Stimulated activated CD4-positive, alpha-beta T cell treated with anti-CD3 and anti-CD28 coated beads, Interleukin-15, amount 100 ng/mL, for 1 hour (primary cell): ENCODE measurements at places on chromosomes 16 and 17.

DNA sequence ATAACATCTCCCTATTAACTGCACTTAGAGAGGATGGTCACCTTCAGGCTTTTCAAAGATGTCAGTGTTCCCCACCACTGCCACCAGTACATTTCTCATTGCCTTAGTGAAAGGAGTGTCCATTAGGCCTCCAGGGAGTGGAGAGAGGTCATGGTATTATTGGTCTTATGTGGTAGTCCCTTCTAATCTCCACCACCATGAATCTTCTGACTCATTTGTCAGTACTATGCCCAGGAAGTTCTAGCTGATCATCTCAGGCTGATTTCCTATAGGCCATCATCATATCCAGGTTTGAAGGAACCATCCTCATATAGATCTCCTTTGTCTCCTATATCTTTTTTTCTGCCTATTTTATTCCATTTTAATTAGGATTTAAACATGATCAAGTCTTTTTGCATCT, 221.5 kb downstream of the CYB561 start:
- no peak for DNase-seq

DNA sequence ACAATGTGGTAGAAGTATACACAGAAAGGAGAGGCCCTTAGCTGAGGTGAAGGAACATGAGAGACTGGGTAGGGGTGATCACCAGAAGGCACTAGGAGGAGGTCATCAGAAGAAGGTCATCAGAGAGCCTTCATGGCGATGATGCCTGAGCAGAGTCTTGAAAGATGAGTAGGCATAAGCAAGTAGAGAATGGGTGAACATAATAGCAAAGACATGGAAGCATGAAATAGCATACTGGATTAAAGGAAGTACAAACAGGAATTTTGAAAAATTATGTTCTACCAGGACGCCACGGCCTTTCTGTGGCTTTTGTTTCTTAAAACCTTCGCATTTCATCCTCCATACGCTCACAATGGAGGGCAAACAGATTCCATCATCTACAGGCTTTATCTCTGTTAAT, 2.9 kb downstream of the IKZF3 start:
- no peak for DNase-seq

DNA sequence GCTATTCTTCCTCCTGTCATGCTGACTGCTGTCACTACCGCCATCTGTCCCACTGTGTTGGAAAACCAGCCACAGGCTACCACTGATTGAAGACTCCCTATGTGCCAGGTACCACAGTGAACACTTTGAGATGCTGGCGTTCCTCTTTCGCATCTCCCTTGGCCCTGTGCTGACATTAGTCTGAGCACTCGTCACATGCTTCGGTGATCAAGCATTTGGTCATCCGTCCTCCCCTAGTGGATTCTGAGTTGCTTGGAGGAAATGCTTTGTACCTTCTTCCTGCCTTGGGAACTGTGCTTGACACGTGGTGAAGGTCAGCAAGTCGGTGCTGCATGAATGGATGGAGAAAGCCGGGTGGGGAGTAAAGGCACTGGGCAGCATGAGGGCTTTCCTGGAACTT, 260.1 kb downstream of the SNX29 start:
- no peak for DNase-seq

GRCh38 chr17:45240905-45241327, 19.2 kb downstream of the FMNL1 start:
- DNase-seq = no peak

DNA sequence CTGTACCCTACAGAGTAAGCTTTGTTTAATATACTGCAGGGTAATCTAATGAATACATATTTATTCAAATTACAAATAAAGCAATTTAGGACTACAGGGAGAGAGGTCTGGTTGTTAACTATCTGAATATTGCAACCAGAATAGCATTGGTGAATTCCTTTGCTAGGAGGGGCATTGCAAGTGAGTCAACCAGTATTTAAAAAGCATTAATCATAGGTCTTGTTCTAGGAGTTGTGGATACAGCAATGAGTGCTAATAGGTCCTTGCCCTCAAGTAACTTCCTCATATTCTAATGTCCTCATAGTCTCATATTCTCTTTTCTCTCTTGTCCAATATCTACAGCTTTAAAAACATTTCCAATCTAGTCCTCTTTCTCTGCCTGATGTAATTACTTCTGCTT, 531.4 kb downstream of the CDH11 start:
- no peak for DNase-seq

DNA sequence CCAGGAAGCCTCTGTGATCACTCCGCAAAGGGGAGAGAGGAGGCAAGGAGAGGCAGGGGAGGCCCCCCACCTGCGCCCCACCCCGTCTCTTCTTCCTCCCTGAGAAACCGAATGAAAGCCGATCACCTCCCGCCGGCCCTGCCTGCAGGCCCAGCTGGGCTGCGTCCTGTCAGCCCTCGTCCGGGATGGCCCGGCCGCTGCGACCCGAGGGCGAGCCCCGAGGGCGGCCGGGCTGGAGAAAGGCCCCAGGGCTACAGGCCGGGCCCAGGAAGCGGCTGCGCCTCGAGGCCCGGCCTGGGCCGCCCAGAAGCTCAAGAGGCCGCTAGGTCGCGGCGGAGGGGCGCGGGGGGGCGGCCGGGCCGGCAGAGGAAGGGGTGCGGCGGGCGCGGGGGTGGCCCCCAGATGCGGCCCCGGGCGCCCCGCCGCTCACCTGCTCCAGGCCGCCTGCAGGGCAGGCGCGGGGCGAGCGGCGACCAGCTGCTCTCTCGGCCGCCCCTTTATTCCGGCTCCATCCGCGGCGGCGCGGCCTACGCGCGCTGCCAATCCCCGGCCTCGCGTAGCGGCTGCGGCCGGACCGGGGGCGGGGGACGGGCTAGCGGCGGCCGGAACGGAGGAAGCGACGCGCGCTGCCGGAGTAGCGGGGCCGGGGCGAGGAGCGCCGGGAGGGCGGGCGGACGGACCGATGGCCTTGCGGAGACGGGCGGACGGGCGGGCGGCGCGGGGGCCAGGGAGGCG, at the start of gene ZNF319:
TSS of gene ZNF319 (minus strand) at position 702 of the 735 bp plus-strand sequence. CDS start 2,407 bp downstream, outside the sequence.
- no peak for DNase-seq

GRCh38 chr16:13018026-13018425, 116.6 kb downstream of the SHISA9 start:
- DNase-seq = no peak

GRCh38 chr17:67377488-67378453, 690 bp downstream of the PITPNC1 start:
- peak; percentile 31 for DNase-seq

- DNase-seq = no peak
These were observed 167.1 kb upstream of the MAF start for GRCh38 chr16:79767421-79768275.

- DNase-seq = no peak
These were observed 1.5 kb downstream of the MRC2 start for GRCh38 chr17:62628831-62629555.

DNA sequence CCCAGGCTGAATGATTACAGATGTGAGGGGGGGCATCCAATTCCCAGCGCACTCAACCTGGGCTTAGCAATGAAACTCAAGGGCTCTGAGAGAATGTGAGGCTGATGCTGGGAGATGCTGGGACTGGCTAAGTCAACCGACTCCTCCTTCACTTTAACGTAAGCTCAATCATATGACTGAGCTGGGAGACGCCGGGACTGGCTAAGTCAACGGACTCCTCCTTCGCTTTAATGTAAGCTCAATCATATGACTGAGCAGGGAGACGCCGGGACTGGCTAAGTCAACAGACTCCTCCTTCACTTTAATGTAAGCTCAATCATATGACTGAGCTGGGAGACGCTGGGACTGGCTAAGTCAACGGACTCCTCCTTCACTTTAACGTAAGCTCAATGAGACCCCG, 179.4 kb downstream of the VPS53 start:
- no peak for DNase-seq

- no peak for DNase-seq
These were observed 3.4 kb downstream of the HOXB3 start for GRCh38 chr17:48586355-48587258.

DNA sequence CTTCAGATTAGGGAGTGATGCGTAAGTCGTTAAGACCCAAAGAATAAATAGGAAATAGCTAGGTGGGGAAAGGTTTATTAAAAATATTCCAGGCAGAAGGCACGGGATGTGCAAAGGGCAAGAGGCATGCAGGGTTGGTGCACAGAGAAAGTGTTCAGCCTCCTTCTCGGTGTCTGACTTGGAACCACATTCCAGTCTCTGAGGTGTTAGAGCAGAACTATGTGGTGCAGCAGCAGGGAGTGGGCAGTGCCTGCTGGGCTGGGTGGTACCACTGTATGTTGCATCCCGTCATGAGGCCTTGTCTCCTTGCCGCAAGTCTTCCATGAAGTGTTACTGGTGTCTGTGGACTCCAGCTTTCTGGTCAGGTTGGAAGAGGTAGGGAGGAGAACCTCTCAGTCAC, 11.1 kb downstream of the NKD1 start:
- DNase-seq = no peak

DNA sequence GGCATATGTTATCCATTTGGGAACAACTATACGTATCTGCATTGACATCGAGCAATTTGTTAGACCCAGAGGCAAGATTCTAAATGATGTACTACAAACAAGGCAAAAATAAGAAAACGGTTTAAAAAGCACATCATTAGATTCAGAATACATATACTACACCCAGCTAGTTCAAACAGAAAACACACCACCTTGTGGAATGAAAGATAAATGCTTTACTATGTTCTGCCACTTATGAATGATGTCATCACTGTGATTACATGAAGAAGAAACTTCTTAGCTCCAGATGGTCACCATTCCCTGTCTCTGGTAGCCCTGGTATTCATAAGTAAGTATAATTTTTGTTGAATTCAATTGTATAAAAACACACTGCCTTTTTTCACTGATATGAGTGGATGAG, 7.8 kb downstream of the NACA2 start:
- no peak for DNase-seq

- DNase-seq = no peak
These were observed 10.9 kb downstream of the ADGRG1 start for GRCh38 chr16:57639172-57639887.

GRCh38 chr17:62321451-62321850, 58.9 kb upstream of the EFCAB3 start:
- no peak for DNase-seq

- DNase-seq = no peak
These were observed 3.4 kb downstream of the NARF start for GRCh38 chr17:82461827-82462524.

DNA sequence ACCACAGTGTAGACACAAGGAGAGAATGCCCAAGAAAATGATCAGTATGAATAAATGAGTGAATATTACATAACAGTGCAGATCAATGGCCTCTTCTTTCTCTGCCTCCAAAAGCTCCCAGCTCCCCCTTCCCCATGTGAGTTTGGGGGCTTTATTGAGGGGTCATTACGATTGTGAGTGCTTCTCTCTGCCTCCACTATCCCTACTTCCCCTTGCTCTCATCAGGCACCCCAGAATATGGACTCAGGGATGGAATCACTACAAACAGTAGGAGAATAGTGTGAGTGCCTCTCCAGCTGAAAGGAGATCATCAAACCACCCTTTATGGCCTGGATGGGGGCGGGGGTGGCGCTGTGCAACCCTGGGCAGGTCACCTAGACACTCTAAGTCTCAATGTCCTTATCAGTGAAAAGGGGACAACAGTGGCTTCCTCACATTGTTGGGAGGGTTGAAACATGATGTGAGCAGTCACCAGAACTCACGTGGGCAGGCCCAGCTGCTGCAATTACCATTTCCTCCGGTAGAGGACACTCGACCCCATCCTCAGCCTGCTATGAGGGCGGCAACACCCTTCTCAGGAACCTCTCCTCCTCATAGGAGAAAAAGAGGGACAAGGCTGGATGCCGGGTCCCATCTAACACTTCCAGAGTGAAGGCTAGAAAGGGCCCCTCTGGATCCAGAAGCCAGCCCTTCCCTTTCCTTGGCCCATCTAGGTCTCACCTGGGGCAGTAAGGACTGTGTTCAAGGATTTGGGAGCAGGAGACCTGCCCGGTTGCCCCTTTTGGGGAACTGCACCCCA, 2.1 kb upstream of the EPOP start:
- DNase-seq = peak; percentile 72

DNA sequence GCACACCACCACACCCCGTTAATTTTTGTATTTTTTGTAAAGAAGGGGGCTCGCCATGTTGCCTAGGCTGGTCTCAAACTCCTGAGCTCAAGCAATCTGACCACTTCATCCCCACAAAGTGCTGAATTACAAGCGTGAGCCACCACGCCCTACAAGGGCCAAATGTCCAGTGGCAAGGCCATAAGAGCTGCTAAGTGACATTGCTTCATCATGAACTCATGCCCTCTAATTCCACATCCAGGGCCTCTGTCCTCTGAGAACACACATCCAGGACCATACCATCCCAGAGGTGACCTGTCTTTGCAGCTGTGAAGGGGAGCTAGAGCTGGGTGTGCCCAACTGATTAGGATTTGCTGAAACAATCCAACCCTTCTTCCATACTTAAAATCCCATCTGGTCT, 25.6 kb upstream of the MEIOC start:
- DNase-seq = no peak

- no peak for DNase-seq
These were observed 22.7 kb downstream of the MYO15B start for GRCh38 chr17:75610103-75610984.

DNA sequence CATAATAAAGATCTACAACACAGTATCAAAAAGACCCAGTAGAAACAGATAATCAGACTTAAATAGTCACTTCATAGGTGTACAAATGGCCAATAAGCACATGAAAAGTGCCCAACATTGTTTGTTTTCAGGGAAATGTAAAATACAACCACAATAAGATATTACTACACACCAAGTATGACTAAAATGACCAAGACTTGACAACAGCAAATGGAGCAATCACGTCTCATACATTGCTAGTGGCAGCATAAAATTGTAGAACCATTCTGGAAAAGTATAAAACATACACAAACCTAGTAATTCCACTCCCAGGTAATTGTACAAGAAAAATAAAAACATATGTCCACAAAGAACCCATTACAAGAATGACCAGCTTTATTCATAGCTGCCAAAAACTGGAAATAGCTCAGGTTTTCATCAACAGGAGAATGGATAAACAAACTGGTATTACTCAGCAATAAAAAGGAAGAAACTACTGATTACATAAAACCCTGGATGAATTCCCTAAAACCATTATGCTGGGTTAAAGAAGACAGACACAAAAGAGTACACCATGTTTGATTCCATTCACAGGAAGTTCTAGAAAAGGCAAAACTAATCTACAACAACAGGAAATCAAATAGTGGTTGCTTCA, 85.6 kb downstream of the TTC19 start:
- no peak for DNase-seq

- DNase-seq = no peak
These were observed 27.4 kb downstream of the IRF8 start for GRCh38 chr16:85926370-85926769.

- DNase-seq = no peak
These were observed 63.9 kb downstream of the MYO1D start for GRCh38 chr17:32813021-32813420.

DNA sequence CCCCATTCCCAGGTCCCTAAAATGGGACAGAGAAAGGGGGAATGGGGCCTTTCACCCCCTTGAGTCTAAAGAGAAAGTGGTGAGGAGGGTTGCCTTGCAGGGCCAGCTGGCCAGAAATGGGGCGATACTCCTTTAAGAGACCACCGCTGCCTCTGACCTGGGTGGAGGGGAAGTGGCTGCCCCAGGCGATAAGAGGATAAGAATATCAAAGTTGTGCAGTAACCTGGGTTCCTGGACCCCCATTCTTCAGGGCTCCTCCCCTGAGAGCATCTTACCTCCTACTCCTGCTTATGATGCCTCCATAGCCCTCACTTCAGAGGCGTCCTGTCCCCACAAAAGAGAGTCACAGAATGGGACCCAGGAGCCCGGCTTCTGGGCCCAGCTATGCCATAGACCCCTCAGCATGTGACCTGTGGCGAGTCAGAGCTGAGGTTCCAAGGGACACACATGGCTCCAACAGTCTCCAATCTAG, 5.2 kb upstream of the TSPOAP1 start:
- no peak for DNase-seq

- DNase-seq = peak; percentile 33
These were observed 18.4 kb downstream of the PDILT start for GRCh38 chr16:20385844-20386832.
